ENCODE measurements at places on chromosomes 3 and 15.

- no peak for DNase-seq
Measured at GRCh38 chr15:64738226-64739095, 36.9 kb downstream of the RBPMS2 start.

DNA sequence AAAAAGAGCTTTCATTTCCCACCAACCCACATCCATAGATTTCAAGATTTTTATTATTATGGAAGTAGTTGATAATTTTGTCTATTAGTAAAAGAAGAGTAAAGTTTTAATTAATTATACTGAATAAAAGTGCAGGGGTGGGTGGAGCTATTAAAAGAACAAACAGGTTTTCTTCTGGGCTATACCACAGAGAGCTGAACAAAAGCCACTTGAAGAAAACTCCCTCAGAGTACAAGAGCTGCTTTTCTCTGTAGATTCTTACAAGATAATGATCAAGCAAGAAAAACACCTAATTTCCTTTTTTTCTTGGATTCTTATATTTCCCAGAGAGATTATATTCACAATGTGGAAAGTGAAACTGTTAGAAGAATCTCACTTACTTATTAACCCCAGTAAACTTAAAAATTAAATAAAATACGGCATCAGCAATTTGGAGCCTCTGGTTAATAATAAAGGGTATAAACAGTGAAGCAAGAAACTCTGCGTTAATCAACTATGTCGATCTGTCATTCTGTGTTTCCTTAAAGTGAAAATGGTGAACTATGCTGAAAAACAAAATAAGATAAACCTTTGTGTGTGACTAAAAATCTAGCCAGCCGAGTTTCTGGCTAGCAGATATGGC, 84.9 kb downstream of the THBS1 start:
- no peak for DNase-seq

DNA sequence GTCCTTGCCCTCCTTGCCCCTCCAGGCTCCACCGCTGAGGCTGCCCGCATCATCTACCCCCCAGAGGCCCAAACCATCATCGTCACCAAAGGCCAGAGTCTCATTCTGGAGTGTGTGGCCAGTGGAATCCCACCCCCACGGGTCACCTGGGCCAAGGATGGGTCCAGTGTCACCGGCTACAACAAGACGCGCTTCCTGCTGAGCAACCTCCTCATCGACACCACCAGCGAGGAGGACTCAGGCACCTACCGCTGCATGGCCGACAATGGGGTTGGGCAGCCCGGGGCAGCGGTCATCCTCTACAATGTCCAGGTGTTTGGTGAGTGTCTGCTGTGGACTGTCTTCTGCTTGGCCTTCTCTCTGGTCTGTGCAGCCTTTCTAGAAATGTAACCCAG, 61.0 kb downstream of the BOC start:
- DNase-seq: no peak

GRCh38 chr3:158961471-158961870, 159.6 kb downstream of the MFSD1 start:
- DNase-seq: no peak

DNA sequence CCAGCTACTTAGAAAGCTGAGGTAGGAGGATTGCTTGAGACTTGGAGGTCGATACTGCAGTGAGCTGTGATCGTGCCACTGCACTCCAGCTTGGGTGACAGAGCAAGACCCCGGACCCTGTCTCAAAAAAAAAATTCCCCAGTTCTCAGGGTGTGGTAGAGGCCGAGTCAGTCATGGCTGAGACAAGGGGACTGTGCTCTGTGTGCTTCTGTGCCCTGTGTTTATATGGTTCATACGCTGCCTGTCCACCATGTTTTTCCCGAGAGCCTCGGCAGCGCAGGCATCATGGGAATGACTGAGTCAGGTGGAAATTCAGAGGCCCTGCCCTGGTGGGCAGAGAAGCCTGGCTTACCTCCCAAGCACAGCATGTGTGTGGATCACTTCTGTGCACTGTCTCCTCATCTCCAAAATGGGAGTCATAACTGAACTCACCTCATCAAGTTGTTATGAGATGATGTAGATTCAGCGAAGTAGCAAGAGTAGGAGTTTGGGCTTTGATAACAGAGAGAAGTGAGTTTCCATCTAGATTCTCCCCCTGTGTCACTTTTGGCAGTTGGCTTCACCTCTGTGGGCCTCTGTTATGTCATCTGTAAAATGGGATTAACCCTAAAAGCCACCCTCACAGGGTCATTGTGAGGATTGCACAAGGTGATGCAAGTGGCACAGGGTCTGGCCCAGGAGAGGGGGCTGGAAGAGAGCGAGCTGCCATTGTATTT, 56.9 kb downstream of the FLNB start:
- DNase-seq: no peak

DNA sequence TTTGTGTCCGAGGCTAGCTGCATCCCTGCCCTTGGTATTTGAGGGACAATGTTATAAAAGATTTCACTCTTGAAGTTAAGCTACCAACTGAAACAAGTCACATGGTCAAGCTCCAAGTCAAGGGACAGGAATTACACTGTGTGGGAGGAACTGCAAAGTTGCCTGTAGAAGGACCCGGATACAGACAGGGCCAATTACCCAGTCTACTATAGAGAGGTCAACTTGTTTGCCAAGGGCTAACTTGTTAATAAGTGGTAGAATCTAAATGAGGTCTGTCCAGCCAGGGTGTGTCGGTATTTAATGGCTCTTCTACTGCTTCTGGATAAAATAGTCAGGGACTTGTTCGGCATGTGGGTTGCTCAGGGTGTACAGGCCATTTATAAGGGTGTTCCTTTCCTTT, 55.7 kb downstream of the PTPRG start:
- DNase-seq: no peak

- DNase-seq: no peak
Measured at GRCh38 chr3:128036119-128036518, 16.1 kb upstream of the SEC61A1 start.

- no peak for DNase-seq
Measured at GRCh38 chr15:58460116-58460790, 28.5 kb downstream of the LIPC start.

DNA sequence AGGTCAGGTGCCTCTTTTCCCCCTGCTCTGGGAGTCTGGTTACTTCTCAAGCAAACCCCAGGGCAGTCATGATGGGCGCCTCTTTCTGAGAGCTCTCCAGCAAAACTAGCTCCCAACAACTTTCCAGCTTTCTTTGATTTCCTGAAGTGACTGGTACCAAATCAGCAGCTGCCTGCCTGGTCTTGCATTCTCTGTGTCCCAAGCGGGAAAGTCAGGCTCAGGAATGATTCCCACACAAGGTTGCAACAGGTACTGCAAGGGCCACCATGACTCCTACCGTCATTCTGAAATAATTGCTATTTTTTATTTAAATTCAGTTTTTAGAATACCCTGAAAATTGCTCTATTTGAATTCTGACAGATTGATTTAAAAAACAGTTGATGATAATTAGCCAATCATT, 658.7 kb downstream of the SQOR start:
- DNase-seq: no peak

DNA sequence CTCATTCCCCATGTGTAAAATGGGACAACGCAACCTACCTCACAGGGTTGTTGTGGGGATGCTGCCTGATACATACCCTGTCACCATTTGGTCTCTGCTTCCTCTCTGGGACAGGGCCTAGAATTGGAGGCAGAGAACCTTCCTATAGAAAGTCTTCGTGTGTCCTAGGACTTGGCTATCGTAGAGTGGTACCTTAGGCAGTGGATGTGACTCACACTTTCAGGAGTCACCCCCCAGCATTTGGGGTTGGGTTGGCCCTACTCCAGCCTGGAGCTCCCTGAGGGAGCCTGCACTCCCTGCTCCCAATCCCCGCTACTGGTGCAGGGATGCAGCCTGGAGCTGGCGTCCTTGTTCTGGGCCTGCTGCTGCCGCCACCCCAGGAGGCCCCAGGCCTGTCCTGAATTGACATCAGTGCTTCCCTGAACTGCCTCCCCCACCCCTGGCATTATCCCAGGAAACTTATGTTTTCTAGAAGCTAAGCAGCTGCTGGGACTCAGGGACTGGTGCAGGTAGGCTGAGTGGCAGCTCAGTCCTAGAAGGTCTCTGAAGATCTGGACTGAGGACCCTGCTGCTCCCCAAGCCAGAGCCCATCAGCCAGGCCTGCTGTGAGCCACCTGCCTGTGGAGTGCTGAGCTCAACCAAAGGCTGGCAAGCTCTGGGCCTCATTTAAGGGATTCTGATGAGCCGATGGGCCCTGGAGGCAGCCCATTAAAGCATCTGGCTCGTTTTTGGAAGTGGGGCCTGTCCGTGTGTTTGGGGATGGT, 9.9 kb downstream of the C15orf39 start:
- DNase-seq: no peak

DNA sequence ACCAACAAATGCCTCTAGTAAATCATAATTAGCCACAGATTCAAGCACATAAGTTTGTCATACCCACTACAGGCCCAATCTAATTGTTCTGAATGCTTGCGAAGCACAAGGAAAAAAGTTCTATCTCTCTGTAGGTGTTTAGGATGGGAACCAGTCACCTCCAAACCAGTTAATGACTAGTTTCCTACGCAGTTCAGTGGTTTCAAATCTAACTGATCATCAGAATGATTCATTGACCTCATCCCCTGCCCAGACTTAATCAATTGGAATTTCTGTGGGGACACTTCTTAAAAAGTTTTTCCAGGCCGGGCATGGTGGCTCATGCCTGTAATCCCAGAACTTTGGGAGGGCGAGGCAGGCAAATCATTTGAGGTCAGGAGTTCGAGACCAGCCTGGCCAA, 24.3 kb upstream of the MASP1 start:
- no peak for DNase-seq

DNA sequence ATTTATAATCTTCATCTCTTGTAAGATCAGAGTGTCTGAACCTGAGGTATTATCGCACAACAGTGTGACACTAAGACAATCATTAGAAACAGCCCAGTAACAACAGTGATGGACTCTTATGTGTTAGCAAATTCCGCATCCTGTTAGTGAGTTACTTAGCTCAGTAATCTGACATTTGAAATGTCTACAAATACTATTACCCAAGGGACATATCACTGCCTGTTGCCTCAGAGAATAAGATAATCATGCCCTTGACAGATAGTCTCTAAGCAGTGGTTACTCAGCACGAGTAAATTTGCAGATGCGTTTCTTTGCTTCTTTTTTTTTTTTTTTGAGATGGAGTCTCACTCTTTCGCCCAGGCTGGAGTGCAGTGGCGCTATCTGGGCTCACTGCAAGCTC, 13.4 kb upstream of the RTP1 start:
- no peak for DNase-seq

DNA sequence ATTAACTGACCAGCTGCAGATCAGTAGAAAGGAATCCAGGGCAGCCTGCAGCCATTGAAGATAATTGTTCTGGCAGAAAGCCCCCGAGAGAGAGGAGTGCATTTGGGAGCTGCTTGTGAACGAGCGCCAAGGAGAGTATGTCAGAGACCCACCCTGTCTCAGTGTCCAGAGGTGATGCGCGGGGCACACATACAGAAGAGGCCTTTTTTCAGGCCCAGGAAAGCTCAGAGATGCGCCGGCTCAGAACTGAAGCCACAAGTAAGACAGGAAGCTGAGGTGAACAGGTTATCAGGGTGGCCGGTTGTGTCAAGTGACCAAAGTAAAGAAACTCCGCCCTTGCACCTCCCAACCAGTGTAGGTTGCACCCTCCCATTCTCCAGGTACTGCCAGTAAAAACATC, 59.8 kb upstream of the HEG1 start:
- DNase-seq: no peak

- no peak for DNase-seq
Measured at GRCh38 chr15:98401029-98401428, 247.3 kb upstream of the IGF1R start.

DNA sequence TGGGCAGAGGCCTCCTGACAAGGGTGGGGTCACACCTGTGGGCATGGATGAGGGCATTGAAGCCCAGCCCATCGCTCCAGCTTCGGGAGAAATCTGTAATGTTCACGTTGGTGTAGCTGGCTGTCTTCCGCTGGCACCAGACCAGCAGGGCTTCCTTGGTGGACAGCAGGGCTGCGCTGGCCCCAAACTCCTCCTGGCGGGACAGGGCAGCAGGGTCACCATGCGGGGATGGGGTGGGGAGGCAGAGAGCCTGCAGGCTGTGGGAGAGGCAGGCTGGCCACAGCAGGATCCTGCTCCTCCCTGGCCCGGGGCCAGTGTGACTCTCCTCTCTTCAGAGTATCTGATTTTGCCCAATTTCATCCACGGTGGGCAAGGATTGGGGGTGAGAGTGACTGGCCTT, 6.0 kb downstream of the SPTBN5 start:
- no peak for DNase-seq

GRCh38 chr3:10417847-10418246, 87.5 kb downstream of the ATP2B2 start:
- no peak for DNase-seq

DNA sequence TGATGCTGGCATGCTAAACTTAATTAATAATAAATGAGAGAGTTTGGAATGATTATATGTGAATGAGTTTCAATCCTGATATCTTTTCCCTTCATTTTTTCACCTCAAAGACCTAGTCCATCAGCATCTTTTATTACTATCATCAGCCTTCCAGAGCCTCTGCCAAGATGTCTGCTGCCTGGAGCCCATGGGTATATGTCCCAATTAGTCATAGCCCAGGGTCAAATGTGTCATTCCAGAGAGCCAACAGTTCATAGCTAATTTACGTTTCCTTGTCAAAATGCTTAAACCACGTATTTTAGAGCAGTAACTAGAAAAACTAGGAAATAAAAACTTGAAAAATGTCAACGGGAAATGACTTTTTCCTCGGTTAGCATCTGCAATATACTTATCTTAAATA, 457.9 kb downstream of the SI start:
- no peak for DNase-seq

- no peak for DNase-seq
Measured at GRCh38 chr15:40398413-40398873, 7.2 kb upstream of the IVD start.

- no peak for DNase-seq
Measured at GRCh38 chr15:78322243-78322642, 17.9 kb upstream of the CRABP1 start.

- no peak for DNase-seq
Measured at GRCh38 chr3:151146731-151147091, 56.3 kb downstream of the GPR171 start.

- DNase-seq: no peak
Measured at GRCh38 chr3:5840056-5840455, 652.5 kb downstream of the EDEM1 start.

DNA sequence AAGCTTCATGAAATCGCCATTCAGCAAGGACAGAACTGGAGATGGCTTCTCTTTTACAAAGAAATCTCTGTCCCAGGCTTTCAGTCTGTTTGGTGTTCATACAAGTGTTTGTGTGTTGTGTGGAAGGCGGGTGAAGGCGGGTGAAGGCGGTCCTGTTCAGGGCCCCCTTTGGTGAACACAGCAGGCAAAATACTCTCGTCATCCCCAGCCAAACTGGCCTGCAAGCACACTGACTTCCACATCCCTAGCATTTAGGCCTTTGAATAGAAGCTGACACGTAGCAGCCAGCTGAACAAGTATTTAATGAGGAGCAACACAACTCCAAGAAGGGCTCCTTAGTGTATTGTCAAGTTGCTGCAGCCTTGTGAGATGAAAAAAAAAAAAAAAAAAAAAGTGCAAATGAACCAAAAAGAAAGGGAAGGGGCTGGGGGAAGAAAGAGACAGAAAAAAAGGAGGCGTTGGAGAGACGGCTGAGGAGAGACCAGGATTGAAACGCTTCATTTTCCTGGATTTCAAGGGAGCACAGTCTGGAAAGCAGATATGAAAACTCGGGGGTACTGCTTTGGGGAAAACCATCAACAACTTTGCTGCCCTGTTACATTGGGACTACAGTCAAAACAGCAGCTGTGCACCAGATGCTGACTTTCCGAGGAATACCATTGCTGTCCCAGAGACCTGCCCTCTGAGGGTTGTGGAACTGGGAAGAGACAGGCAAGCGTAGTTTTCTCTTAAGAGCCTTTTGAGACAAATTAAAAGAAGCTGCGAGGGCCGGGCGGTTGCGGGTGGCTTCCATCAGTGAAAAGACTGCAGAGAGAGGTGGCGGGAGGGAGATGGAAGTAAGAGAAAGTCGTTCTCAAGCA, 74.6 kb downstream of the TGFBR2 start:
- no peak for DNase-seq

Measured in stimulated activated CD4-positive, alpha-beta T cell treated with anti-CD3 and anti-CD28 coated beads, Interleukin-2, amount 100 ng/mL, for 48 hours (primary cell).